ENCODE measurements at places on chromosomes 1 and 21. TPM values are rescaled to one million over a fixed set of nuclear protein-coding genes. Genes with fewer than 3 reads are reported as not detected.

The ABCA4 gene
- total RNA-seq = 3.7 TPM

DNA sequence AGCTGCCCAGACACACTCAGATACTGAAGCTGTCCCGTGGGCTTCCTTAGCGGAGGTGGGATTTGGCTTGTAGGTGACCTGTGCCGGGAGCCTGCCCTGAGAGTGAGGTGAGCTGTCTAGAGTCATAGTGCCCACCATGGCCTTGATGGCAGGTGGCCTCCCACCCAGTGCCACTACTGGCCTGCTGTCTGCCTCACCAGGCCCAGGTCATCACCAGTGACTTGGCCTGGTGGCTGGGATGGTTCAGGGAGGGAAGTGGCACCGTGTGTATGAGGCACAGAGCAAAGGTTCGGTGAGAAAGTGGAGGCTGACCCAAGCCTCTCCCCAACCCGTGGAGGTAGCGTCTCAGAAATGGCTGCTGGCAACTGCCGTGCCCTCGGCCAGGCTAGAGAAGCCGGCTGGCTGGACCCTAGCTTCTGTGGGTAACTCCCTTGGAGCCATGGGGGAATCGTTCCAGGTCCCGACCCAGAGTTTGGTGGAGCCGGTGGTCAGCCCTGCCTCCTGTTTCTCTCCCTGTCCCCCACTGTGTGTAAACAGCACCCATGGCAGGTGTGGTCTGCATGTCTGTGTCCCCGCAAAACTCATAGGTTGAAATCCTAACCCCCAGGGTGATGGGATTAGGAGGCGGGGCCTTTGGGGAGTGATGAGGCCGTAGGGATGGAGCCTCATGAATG, 155.4 kb upstream of the C1orf174 start:
- ATAC-seq = no peak

- peak; percentile 33 for ATAC-seq
Observed at GRCh38 chr1:248786156-248786555, 30.6 kb upstream of the LYPD8 start.

DNA sequence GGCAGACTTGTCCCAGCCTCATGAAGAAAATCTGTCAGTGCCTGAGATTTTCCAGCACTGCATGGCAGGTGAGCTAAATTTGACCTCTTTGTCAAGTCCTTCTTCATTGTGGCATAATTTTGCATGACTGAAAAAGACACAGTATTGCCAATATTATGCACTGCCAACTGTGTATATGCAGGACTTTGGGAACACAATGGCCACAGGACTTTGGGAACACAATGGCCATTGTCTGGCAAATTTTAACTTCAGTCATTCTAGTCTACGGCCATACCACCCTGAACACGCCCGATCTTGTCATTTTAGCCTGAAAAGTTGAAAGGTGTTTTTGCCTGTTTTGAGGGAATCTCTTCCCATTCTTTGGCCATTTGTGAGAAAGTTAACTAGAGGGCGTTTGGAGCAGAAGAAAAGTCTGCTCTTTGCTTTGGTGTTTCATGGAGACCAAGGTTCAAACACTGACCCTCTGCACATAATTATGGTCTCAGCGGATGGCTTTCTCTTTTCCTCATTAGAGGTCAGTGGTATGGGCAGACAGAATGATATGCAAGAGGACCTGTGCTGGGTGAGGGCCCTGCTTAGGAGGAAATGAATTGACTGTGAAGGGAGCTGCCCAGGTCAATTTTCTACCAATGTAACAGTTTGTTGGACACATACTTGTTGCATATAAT, 72.4 kb upstream of the NEK7 start:
- ATAC-seq = no peak

GRCh38 chr1:160136926-160137200, 14.5 kb upstream of the ATP1A4 start:
- ATAC-seq = no peak

GRCh38 chr1:51417496-51418383, 87.4 kb upstream of the TTC39A start:
- ATAC-seq = no peak

GRCh38 chr1:210089855-210090254, 142.7 kb upstream of the SERTAD4 start:
- no peak for ATAC-seq

DNA sequence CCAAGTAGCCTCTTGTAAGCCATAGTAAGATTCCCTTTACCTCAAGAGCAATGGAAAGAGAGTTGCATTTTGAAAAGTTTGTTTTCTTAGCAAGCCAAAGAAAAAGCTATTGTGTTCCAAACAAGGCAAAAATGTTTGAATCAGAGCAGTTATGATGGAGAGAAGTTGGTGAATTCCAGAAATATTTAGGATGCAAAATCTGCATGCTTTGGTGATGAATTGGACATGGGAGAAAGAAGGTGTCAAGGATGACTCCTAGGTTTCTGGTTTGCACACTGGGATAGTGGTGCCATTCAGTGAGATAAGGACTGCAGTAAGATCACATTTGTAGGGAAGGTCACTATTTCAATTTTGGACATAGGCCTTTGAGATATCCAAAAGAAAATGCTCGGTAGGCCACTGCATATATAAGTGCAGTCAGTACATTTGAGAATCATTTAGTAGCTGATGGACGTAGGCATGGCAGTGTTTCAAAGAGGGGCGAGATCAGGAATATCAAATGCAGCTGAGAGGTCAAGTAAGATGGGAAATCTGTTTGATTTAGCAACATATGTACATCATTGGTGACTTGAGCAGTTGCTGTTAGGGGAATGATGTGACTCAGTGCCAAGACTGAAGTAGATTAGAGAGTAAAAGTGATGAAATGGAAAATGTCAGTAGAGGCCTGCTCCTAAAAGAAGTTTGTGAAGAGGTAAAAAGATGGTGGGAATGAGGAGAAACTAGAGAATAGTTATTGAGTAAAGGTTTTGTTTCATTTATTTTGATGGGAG, 33.9 kb upstream of the GPR25 start:
- no peak for ATAC-seq

- ATAC-seq = no peak
Observed at GRCh38 chr1:161484613-161485012, 20.6 kb upstream of the FCGR2A start.
